Natural killer cell (primary cell): ENCODE measurements at places on chromosomes 3 and 15. TPM values are rescaled to one million over a fixed set of nuclear protein-coding genes. Genes with fewer than 3 reads are reported as not detected.

GRCh38 chr3:42827023-42827422, 17.8 kb downstream of the ACKR2 start:
- DNase-seq, result no peak

DNA sequence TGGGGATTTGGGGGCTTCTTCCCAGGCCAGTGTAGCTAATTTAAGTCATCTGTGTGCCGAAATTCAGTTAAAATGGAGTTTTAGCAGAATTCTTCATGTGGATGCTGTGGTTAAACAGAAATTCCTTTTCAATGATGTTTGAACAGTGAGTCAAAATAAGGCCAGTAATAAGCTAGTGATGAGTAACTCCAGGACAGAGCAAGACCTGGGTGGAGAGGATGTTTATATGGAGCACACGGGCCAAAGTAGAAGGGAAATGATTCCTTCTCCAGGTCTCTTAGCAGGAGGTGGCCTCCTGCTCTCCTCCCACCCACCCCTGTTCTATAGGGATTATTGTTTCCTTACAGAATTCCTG, 31.9 kb upstream of the UACA start:
- no peak for DNase-seq

- no peak for DNase-seq
Observed at GRCh38 chr3:141442446-141442845, 44.4 kb upstream of the RASA2 start.

- no peak for DNase-seq
Observed at GRCh38 chr15:62647843-62648505, 394.6 kb upstream of the TPM1 start.

CHRM5 gene
- total RNA-seq, result 0.12 TPM

GRCh38 chr3:23312866-23313265, 109.7 kb downstream of the UBE2E2 start:
- DNase-seq, result no peak

GPD1L gene
- 35.3 TPM for total RNA-seq

- no peak for DNase-seq
Observed at GRCh38 chr3:88189361-88189810, 39.6 kb downstream of the C3orf38 start.

GRCh38 chr3:58659051-58659675, 7.4 kb downstream of the FAM3D start:
- DNase-seq, result no peak

GRCh38 chr3:39848365-39848764, 39.0 kb downstream of the MYRIP start:
- DNase-seq, result no peak

DNA sequence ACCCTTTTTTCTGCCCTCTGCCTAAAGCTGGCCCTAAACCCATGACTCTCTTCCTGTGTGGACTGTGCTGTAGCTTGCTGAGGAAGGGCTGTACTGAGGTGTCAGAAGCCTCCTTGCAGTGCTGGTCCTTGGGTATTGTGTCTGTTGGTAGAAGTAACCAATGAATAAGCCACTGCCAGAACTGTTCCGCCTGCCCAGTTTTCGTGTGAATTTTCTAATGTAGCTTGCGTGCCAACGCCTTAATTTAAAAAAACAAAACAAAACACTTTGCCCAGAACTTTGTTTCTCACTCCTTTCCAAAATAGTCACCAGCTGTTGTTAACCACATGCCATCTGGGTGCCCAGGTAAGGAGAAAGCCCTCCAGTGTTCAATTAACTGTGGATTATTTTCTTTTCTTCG, 101.9 kb downstream of the KLHL25 start:
- DNase-seq, result peak; percentile 71

GRCh38 chr15:39125226-39125625, 455.7 kb upstream of the THBS1 start:
- DNase-seq, result no peak

TBL1XR1 gene
- 74.6 TPM for total RNA-seq

ANKUB1 gene
- total RNA-seq, result not detected

GPX1 gene
- total RNA-seq, result 70.0 TPM

GRCh38 chr3:188791311-188791710, 380.5 kb upstream of the TPRG1 start:
- DNase-seq, result no peak

DNA sequence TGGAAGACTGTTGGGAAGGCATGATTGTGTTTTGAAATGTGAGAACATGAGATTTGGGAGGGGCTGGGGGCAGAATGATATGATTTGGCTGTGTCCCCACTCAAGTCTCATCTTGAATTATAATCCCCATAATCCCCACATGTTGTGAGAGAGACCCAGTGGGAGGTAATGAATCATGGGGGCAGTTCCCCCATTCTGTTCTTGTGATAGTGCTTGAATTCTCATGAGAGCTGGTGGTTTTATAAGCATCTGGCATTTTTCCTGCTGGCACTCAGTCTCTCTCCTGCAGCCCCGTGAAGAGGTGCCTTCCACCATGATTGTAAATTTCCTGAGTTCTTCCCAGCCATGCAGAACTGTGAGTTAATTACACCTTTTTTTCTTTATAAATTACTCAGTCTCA, 430.5 kb downstream of the OTOL1 start:
- DNase-seq, result no peak

GRCh38 chr3:64578797-64579196, 109.0 kb downstream of the ADAMTS9 start:
- DNase-seq, result no peak

DNA sequence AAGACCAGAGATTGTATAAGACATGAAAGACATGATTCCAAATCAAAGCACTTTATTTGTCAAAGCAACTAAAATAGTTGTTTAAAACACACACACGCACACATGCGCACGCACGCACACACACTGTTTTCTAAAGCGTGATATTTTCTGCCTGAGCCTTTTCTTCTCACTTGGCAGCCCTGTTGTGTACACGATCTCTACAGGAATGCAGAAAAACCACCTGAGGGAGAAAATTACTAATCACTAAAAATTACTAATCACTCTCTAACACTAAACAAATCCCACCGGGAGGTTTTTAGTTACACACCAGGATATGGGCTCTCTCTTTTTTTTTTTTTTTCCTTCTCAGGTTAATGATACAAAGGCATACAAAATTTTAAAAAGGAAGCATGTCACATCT, 160.1 kb upstream of the ATP11B start:
- DNase-seq, result no peak

- DNase-seq, result no peak
Observed at GRCh38 chr3:23798876-23799275, 6.9 kb upstream of the UBE2E1 start.

TAMM41 gene
- 17.9 TPM for total RNA-seq

CACNA1D gene
- total RNA-seq, result not detected
